ENCODE measurements at places on chromosomes 7 and 10.

DNA sequence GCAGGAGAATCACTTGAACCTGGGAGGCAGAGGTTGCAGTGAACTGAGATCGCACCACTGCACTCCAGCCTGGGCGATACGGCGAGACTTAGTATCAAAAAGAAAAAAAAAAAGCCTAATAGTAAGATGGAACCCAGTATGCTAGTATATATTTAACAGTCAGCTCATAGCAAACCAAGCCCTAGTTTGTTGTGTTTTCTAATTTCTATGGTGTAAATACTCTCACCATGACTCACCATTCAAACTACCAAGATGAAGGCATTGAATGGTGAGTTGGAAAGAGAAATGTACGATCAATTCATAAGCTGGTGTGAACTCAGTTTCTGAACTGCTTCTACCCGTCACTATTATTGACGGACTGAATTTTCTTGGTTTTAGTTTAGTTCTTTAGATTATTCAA is 173.7 kb upstream of the KAT6B start:
- no peak for DNase-seq

DNA sequence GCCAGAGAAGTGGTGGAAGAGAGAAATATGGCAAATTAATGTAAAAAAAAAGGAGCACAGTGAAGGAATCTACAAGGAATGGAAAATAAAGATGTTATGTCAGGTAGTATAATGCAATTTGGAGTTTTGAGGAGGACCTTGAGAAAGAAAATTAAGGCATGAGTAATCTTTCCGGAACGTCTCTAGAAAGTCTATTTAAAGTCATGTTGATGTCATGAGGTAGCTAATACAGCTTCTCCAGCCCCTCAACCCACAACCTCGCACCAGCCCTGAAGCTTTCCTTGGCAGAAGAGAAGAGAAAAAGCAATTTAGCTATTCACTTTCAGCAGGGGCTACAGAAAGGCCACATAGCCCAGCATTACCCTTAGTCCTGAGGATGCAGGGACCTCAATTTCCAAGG is 22.5 kb downstream of the TRDMT1 start:
- no peak for DNase-seq

DNA sequence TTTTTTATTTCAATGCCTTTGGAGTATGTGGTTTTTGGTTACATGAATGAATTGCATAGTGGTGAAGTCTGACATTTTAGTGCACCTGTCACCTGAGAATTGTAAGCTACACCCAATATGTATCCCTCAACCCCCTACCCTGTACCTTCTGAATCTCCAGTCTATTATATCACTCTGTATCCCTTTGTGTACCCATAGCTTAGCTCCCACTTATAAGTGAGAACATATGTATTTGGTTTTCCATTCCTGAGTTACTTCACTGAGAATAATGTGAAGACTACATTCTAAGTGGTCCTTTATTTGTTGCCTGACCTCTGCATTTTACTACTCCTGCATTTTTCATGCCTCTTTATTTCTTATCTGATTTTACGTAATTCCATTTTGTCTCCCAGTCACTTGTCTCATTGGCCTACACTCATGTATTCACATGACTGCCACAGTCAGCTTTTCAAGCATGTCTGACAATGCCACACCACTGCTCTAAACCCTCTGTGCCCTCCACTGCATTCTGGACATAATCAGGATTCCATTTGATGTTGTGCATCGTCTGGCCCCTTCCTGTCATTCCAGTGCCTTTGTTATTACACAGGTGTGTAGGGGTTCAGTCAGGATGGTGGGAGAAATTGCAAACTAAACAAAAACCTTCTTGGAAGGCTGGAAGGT is 1325.5 kb downstream of the XPNPEP1 start:
- no peak for DNase-seq

- DNase-seq: no peak
These were observed 11.0 kb downstream of the PHKG1 start for GRCh38 chr7:56081626-56082340.

GRCh38 chr10:21297603-21298383 is 227.7 kb downstream of the SKIDA1 start:
- no peak for DNase-seq

DNA sequence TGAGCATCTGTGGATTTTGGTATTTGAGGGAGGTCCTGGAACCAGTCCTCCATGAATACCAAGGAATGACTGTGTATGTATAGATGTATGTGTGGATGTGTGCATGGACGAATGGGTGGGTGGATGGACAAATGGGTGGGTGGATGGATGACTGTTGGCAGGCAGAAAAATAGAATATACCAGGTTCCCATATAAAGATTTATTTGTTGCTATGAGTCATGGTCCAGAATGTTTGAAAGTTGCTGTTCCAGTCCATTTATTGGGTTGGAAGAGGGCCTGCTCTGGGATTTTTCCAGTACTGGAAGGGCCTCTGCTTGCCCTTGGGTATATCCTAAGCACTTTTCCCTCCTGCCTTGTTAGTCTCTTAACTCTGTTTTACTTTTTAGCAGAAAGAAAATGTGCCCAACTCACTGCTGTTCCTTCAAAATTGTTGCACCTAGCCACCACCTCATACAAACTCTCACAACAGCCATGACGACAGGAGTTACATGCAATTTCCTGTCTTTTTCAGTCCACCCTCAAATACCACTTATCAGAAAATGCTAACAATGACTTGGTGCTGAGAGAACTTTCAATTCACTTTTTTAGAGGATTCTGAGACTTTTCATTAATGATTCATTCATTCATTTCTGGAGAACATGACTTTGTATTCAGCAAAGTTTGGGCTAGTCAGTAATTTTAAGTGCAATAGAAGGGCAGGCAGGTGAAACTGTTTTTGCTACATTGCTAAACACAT is 108.1 kb downstream of the EEPD1 start:
- no peak for DNase-seq

- no peak for DNase-seq
These were observed 22.7 kb downstream of the CCNY start for GRCh38 chr10:35359056-35359455.

GRCh38 chr7:93884541-93884940 is 6.0 kb downstream of the TFPI2 start:
- no peak for DNase-seq

GRCh38 chr10:14173706-14174594 is 156.8 kb downstream of the FRMD4A start:
- no peak for DNase-seq

GRCh38 chr7:143419880-143420279 is 11.2 kb upstream of the EPHA1 start:
- DNase-seq: no peak

GRCh38 chr7:47078241-47078640 is 503.7 kb downstream of the TNS3 start:
- no peak for DNase-seq

- DNase-seq: no peak
These were observed 89.5 kb upstream of the TES start for GRCh38 chr7:116120839-116121238.

GRCh38 chr7:129307592-129307991 is 82.8 kb downstream of the AHCYL2 start:
- DNase-seq: no peak

GRCh38 chr10:13857451-13857850 is 270.7 kb downstream of the PRPF18 start:
- no peak for DNase-seq

DNA sequence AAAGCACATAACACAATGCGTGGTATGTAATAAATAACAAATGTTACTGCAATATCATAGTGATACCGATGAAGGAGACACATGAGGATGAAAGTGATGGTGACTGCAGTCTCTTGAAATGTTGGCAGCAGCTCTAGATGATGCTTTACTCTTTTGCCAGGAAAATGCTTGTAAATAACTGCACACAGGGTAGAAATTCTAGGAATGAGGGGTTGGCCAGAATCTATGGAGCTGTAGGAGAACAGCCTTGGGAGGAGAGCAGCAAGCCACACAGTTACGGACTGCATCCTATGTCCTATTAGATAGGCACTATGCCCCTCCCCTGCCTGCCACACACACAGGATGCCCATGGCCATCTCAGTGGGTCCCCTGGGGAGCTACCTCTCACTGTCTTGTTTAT is 97.6 kb upstream of the GSDME start:
- no peak for DNase-seq

DNA sequence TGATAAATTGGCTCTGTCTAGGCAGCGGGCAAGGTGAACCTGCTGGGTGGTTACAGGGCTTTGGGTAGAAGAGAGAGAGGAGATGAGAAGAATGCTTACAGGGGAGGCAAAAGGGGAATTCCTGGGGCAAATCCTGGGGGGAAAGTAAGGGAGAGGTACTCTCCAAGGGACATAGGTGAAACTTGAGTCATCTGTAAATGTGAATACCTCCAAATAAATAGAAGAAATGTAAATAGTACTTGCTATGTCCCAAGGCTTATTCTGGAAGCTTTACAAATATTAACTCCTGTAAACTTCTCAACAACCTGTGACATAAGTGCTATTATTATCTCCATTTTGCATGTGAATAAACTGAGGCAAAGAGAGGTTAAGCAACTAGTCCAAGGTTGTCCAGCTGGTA is 57.7 kb upstream of the CDK13 start:
- DNase-seq: no peak

DNA sequence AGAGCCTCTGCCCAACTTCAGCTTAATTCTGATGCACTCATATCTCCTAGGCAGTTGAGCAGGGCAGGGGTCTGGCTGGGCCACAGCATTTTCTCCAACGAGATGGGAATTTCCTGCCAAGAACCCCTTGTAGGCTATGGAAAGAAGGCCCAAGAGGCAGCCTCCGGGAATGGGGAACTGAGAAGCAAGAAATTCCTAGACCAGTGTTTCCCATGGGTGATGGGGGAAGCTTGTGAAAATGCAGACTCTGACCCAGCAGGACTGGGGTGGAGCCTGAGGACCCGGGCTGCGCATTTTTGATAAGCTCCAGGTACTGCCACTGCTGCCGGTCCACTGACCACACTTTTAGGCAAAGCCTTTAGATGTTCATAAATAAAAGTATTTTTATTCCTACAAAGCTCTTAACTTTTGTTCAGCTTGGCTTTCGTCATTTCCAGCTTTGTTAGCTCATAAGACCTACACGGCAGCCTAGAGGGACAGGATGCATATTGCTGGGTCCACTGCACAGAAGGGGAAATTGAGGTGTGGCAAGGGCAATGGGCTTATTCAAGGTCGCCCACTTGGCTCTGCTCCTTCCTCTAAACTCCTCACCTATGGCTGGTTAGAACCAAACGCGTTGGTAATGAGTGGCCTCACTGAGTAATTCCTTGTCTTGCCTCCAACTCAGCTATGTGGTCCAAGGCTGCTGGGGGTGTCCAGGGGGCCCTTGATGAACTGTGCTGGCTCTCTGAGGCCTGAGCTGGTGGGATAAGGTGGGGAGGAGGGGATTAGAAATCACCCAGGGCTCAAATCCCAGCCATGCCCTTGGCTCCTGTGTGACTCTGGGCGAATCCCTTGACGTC is 29.5 kb downstream of the ZCCHC24 start:
- DNase-seq: no peak

DNA sequence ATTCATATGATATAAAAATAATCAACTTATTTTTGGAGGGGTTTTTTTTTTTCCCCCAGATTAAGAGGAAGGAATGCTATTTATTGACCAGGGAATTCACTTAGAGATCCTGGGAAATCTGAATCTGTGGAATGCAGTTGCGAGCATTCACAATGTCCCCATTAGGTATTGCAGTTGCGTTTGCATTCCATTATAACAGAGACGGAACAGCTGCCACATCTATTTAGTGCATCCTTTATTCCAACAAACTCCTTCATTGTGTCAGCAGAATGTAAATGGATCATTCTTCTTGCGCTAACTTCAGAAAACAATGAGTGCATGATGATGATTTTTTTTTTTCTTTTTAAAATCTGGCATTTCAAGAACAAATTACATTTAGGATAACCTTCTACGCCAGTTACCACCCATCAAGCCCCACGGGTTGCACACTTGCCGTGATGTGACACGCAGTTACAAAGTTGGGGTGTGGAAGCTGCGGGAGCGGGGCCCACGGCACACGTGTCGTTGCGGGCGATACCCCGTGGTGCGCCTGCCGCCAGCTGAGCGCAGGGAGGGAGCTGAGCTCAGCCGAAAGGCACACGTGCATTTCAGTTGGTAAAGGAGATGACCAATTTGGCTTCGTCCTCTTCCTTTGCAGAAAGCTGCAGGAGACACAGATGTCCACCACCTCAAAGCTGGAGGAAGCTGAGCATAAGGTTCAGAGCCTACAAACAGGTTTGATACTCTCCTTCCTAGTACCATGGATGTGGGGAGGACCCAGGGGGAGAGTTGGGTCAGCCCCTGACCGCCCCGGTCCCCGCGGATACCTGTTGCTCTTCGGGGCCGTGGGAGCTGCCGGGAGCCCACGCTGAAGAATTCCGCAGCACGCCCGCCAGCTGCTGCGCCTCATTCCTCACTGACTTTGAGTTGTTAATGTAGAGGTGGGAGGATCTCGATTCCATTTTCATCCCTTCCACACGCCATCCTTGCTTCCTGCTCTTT is 175.3 kb upstream of the SH2B2 start:
- DNase-seq: no peak

- no peak for DNase-seq
These were observed 303.1 kb downstream of the ARHGAP12 start for GRCh38 chr10:31625566-31625965.

DNA sequence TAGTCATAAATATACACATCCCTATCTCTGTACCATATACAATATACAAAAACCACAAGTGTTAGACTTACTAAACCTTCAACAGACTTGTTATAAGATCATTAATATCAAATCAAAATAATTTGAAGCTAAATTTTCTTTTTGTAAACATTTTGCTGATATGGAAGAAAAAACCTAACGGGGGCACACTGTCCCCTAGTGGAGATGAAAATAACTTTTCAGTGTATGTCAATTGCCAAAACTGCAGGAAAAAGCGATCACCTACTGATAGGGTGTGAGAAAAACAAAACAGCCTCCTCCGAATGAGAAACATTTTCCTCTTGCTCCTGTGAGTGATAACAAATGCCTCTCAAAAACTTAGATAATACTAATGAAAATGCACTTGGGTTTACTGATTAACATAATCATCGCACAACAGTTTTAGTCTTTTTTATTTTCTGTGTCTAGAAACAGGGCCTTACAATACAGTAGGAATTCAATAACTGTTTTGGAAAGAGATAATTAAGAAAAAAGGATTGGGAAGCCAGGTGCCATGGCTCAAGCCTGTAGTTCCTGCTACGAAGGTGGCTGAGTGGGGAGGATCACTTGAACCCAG is 322.7 kb downstream of the CRPPA start:
- no peak for DNase-seq

GRCh38 chr7:106239406-106239805 is 45.4 kb downstream of the NAMPT start:
- DNase-seq: no peak

- no peak for DNase-seq
These were observed 425.7 kb upstream of the NFE2L3 start for GRCh38 chr7:25726170-25726780.

GRCh38 chr7:24894429-24895221 is 85.4 kb downstream of the OSBPL3 start:
- DNase-seq: no peak

GRCh38 chr10:77648472-77648871 is 10.9 kb upstream of the KCNMA1 start:
- DNase-seq: no peak

DNA sequence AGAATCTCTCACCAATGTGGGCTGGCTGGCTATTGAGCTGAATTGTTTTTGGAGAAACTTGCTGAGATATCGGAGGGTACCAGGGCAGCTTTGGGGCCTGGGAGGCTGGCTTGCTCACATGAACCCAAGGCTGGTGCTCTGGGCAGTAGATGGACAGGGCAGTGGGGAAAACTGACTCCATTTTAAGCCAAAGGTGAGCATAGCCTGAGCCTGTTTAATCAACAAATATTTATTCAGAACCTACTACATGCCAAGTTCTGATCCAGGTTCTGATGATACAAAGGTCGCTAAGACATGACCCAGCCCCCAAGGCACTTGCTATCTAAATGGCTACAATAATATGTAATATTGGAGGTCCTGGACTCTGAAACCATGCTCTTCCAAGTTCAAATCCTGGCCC is 86.6 kb downstream of the BUB3 start:
- no peak for DNase-seq
